ENCODE measurements at places on chromosomes 11 and 22.

- DNase-seq = no peak
Measured at GRCh38 chr22:27816552-27816951, 15.0 kb upstream of the MN1 start.

GRCh38 chr22:19737846-19738663 lies 14.7 kb downstream of the GP1BB start:
- no peak for DNase-seq

DNA sequence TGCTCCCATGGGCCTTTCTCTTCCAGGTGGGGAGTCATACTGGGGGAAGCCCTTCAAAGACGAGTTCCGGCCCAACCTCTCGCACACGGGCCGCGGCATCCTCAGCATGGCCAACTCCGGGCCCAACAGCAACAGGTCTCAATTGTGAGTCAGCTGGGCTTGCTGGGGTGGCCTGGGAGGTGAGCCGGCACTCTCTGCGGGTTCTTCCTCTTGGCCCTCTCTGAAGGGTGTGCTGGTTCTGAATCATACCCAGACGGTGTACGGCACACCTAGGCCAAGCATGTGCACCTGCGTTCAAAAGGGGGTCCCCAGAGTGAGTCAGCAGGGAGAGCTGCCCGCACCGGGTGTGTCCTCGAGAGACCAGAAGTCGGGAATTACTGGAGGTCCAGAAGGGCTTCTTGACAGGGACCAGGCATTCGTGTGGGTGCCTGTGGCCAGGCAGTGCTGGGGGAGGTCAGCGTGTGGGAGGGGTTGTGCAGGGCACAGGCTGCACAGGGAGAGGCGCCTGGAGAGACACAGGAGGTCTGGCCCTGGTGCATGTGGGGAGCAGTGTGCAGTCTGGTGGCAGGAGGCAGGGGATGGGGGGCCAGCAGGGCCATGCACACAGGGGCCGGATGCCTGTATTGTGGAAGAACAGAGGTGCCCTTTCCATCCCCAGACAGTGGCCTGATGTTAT lies 23.0 kb downstream of the PPIL2 start:
- no peak for DNase-seq

DNA sequence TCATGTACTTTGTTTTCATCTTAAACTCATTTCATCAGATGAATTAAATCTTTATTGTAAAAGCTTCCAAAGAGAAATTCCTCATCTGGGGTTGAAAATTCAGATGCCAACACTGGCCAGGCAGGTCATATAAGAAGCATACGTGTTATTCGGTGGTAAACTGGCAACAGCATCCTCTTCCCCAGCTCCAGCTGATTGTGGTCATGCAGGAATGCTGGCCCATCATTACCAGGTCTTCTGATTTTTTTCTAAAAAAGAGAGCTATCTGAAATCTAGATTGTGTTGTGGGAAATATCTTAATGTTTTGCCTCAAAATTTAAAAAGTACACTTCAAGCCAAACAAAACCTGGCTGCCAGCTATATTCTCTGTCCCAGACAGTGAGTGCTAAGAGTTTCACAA lies 53.6 kb downstream of the ARFGAP2 start:
- no peak for DNase-seq

GRCh38 chr22:24951942-24952836 lies at the start of gene KIAA1671:
Gene KIAA1671, plus strand, starts transcription at chr22:24952716. Its CDS starts 75,284 bp downstream, at chr22:25028000.
- peak; percentile 37 for DNase-seq

- DNase-seq = no peak
Measured at GRCh38 chr11:32529994-32530588, 53.5 kb upstream of the EIF3M start.

DNA sequence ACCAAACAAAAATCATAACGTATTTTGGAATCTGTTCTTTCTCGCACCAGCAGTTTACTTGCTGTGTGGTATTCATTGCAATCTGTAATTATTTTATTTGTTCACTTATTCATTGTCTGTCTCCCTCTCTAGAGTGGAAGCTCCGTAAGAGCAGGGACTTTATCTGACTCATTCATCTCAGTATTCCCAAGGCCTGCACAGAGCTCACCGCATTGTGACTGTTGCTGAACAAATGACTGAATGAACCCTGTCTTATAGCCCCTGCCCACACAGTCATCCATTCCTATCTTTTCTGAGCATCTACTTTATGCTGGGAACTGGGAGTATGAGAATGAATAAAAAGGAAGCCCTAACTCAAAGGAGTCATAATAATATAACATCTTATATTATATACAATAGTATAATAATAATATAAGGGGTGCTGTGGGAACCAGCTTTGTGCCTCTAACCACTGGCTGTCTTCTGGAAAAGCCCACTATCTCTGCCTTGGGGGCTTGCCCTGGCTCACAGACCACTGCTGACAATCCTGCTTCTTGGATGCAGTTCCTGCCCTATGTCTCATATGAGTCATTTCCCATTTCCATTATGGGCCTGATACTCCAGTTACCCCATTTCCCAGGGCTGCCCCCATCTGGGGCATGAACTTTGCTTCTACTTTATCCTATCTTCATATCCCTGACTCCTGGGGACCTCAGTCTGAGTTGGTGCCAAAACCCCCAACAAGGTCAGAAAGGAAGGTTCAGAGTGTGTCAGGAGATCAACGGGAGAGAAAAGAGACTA lies 11.0 kb downstream of the XRRA1 start:
- DNase-seq = no peak

GRCh38 chr11:78207532-78208256 lies 19.0 kb downstream of the USP35 start:
- DNase-seq = no peak

DNA sequence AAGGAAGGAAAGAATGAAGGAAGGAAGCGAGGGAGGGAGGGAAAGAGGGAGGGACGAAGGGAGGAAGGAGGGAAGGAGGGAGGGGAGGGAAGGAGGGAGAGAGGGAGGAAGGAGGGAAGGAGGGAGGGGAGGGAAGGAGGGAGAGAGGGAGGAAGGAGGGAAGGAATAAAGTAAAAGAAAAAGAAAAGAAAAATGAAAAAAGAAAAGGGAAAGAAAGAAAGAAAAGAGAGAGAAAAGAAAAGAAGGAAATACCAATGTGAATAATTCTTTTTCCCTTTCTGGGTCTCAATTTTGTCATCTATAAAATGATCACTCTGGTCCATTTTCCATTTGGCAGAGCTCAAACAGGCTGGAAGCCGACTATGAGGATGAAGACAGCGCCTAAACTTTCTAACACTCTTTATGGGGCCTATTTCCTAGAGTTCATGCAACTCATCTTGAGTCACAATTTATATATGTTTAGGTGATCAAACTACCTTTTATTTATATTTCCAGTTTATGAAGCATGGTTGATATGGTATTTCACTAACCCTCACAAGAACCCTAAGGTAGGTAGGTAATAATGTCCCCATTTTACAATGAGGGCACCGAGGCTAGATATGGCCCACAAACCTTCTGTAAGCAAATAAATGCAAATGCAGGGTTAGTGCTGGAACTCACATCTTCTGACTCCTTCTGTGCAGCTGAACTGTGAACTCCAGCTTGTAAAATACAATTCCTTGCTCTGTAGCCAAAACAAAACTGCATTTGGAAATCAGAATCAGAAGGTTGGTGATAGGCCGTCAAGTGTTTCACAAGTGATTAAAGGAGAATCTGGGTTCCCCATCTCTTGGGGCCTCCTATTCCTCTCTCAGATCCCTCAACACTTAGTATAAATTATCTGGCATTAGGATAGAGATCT lies 434.3 kb downstream of the ETS1 start:
- no peak for DNase-seq

GRCh38 chr11:64146036-64146955 lies 19.6 kb downstream of the MACROD1 start:
- peak; percentile 84 for DNase-seq

GRCh38 chr11:95577716-95578460 lies 211.7 kb downstream of the FAM76B start:
- DNase-seq = no peak

DNA sequence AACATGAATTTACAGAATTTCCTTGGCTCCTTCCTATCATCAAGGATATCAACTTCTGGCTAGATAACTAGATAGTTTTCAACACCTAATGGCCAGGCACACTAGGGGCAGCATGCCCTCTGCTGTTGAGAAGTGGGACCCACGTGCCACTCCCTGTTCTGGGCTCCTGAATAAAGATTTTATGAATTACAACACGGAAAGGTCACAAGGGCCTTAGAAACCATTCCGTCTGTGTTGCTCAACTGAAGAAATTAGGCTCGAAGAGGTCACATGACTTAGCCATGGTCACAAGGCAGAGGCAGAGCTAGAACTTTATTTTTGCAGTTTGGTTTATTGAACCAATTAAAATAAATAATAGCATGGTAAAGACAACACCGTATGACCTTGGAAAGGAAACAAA lies 36.0 kb downstream of the PRCP start:
- peak; percentile 0 for DNase-seq

DNA sequence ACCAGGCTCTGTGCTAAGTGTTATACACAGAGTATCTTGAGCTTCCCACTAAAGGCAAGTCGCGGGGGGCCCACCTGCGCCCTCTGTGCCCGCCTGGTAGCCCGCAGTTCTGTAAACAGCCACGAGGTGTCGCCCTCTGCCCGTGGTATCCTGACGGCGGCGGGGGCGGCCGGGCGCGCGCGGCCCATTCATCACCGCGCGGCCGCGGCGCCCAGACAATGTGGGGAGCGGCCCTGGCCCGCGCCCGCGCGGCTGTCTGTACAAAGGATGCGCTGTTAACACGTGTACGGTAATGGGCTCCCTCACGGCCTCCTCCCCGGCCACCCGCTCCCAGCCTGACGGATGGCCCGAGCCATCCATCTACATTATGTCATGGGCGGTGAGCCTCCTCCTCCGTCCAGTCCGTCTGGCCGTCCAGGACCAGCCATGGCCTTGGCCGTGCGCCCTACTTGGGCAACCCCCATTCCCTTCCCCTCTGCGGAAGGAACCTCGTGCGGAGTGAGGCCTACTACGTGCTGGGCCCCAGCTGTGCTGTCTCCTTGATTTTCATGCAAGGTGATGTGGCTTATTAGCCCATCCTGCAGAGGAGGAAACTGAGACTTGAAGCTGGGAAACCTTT lies 99.4 kb downstream of the MIAT start:
- DNase-seq = no peak

All from NCI-H524 treated with DMSO at 0.1 percent for 48 hours (cell line).